ENCODE measurements at places on chromosomes 13 and 19.

DNA sequence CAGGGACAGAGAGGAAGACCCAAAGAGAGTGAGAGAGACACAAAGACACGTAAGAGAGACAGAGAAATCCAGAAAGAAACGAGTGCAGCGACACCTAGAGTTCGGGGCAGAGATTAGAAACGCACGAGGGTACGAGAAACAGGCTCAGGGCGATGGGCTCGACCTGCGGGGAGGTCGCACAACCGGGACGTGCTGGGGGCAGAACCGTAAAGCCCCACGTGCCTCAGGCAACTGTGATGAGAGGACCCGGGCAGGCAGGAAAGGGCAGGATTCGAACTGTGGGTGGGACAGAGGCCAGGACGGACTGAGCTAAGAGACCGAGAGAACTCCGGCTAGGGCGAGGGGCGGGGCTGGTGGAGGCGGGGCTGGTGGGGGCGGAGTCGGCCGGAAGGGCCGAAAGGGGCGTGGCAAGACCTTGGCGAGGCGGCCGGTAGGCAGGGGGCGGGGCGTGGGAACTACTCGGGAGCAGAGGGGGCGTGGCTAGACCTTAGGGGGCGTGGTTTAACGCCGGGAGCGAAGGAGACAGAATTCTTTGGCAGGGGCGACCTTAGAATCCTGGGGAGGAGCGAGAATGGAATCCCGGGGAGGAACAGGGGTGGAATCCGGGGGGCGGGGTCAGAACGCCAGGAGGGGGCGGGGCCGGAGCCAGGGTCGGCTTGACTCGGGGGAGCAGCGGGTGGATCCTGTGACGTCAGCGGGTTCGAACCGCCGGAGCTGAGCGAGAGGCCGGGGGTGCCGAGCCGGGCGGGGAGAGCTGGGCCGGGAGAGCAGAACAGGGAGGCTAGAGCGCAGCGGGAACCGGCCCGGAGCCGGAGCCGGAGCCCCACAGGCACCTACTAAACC is at the start of gene NECTIN2:
TSS of gene NECTIN2 (plus strand) at position 686 of the 843 bp plus-strand sequence. CDS start 229 bp downstream, outside the sequence.
- DNase-seq, result peak; percentile 83

DNA sequence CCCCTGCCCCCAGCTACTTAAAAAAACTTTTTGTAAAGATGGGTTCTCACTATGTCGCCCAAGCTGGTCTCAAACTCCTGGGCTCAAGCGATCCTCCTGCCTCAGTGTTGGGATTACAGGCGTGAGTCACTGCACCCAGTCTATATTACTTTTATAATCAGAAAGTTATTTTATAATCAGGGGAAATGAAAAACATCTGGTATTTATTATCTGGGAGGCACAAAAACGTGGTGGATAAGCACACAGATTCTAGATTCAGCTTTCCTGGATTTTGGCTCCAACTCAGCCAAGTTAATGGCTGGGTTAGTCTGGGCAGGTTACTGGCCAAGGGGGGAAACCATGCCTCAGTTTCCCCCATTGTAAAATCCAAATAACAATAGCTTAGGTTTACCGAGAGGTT is 24.7 kb downstream of the KEAP1 start:
- DNase-seq, result no peak

DNA sequence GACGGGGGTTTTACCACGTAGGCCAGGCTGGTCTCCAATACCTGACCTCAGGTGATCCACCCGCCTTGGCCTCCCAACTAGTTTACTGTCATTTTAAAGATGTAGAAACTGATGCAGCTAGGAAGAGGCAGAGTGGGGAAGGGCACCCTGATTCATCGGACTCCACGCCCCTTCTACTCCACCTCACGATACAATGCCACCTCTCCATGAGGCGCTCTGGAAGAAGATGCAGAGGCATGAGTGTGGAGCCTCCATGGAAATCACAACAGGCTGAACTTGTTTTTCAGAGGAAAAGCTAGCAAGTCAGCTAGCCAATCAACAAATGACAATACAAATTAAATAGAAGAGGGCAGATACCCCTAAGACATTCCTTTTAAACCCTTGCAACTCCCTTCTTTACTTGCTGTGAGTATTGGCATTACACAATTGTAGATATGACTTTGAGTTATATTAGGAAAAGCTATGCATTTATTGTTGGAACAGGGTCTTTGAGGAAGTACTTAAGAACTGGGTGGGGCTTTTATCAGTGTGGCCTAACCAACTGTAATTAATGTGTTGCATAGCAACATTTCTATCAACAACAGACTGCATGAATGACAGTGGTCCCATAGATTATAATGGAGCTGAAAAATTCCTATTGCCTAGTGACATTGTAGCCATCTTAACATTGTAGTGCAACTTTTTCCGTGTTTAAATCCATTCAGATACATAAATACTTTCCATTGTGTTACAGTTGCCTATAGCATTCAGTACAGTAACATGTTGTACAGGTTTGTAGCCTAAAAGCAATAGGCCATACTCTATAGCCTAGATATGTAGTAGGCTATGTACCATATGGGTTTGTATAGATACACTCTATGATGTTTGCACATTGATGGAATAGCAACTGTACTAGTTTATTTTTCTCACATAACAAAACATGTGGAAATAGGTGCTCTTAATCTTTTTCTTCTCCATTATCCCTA is 17.6 kb downstream of the WDFY2 start:
- no peak for DNase-seq

- DNase-seq, result no peak
These were observed 33.1 kb downstream of the ITM2B start for GRCh38 chr13:48266150-48266549.

DNA sequence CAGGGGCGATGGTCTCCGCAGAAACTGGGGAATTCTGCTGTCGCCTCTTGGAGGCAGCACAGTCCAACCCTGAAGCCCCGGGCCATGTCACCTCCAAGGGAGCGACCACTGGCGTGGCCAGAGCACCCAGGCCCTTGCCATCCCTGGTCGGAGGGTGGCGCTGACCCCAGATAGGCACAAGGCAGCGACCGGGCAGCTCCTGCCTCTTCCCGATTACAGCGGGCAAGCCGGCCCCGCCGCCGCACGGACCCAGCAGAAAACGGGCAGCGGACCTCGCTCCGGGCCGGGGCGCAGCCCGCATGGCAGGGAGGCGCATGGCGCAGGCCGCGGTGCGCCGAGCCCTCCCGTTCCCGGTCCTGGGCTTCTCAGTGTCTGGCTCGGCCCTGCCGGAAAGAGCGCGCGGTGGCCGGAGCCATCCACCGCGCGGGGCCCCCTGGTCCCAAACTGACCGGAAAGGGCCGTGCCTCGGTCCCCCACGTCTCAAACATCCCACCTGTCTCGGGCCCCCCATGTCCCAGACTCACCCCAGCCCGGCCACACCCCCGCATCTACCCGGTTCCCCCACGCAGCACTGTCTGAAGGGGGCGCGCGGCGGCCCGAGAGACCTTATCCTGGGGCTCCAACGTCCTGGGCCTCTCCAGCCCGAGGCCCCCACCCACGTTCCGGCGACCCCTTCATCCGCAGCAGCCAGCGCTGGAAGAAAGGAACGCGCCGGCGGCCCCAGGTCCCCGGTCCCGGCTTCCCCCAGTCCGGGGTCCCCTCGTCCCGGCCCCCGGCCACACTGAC is 727 bp downstream of the CERS1 start:
- DNase-seq, result no peak

DNA sequence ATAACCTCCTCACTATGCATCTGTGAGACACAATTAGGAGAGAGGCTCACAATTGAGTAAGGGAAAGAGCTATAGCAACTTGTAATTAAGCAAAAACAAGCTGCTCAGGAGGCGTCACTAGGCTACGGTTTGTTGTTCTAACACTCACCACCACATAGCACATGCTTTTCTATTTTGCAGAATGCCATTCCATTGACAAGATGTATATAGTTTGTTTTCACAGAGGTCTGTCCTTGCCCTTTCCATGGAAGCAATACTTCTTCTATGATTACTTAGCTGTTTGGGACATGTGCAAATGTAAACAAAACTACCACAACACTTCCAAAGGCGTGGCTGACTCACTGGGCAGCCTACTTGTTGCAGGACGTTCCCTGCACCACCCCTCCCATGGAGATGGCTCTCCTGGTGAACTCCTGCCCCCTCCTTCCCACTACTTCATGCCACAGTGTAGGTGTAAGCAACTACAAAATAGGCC is 33.9 kb upstream of the FAM216B start:
- DNase-seq, result no peak

GRCh38 chr13:43804461-43805070 is 17.8 kb upstream of the ENOX1 start:
- no peak for DNase-seq

DNA sequence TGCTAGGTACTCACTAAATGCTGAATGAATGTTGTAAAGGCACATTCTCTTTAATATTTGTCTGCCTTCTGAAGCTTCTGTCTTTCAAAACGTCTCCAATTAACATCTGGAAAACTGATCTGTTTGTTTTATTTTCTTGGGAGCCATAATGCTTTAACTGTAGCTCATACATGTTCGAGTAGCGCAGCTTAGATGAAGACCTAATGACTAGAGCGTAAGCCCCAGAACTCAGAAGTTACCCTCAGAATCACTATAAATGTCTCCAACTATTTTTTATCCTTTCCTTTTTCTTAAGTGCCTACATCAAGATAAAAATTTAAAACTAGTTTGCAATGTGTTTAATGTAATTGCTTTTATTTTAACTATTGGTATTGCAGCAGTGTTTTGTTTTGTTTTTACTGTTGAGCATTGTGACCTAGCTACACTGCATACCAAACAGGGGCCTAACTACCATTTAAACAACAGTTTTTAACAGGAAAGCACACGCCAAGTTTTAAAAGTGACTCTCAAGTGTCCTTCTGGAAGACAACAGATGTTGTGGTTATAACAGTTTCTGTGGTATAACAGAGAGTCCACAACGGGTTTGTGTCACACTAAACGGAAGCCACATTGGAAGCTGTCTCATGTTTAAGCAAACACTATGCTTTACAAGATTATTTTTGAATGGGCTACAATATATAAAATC is 42.0 kb downstream of the MRPL57 start:
- no peak for DNase-seq

GRCh38 chr19:5455367-5456129 is at the start of gene ZNRF4:
Gene ZNRF4 (plus strand): TSS chr19:5455417. CDS start chr19:5455492, 75 bp downstream.
- no peak for DNase-seq

DNA sequence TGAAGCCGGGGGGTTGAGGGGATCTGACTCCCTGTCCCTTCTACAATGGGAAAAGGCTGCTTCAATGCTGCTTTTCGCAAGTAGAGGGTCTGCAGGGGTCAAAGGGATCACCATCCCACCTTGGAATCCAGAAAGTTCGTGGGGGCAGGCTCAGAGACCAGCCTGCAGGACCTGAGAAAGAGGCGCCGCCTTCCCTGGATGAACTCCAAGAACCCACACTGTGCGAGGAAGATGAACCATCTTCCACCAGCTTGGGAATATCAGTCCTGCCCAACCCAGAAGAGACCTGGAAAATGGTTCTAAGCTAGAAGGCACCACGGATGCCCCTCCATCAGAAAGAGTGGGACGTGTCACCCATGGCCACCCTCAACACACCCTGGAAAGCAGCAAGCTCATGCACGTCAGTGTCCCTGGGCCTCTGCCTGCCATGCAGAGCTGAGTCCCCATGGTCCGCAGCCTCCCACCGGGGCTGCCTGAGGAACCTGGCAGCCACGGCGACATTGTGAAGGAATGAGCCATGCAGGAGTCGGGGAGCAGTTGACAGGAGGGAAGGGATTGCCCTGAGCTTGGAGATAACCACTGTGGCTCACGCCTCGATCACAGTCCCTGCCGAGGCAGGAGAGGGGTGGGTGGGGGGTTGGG is 14.6 kb downstream of the RAB3D start:
- DNase-seq, result no peak

DNA sequence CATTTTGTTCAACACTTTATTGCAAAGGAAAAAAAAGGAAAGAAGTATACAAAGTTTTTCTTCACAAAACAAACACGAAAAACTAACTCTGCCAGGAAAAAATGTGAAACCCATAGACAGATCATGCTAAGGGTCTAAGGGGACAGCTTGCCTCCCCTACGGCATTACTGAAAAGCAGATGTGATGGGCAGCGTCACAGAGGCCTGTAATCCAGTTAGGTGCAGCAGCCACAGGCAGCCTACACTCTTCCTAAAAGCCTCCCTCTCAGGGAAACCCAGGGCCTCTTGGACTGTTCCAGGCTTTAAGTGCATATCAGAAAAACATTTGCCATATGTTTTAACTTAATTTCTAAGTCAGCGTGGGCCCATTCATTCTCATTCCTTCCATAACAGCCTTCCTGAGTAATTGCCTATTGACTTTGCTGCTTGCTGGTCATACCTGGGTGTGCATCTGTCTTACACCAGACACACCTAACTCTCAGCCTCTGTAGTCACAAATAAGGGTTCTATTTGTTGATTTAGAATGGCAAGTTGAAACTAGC is 135.7 kb upstream of the SERP2 start:
- no peak for DNase-seq

DNA sequence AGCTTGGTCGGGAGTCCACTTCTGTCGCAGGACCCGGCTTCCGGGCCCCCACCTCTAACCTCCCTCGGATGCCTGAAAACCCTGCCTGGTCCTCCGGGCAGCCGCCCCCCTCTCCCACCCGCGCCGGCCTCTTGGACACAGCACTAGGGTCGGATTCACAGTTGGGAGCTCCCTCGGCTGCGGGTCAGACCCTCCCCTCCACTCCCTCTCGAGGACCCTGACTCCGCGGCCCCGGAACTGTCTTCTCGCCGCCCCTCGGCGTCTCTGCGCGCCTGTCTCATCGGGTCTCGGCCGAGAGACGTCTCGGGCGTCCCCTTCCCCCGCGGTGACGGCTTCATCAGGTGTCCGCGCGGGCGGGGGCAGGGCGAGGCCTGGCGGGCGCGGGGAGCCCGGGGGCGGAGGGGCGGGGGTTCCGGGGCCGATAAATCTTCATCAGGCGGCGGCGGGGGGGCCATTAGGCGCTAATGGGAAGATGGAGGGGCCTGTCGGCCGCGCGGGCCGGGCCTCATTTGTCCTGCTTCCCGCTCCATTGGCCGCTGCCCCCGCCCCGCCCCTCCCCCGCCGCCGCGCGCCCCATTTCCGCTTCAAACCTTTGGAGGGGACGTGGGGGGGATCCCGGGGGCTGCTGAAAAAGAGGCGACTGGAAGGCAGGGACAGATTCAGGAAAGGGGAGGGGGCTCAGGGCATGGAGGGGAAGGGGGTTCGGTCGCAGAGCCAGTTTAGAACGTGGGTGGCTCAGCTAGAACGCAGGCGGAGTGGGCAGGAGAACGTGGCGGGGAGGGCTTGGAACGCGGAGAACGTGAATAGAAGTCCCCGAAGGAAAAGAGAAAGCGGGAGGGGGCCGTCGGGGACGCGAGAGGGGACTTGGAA is 11.8 kb upstream of the ERFL start:
- DNase-seq, result peak; percentile 32

DNA sequence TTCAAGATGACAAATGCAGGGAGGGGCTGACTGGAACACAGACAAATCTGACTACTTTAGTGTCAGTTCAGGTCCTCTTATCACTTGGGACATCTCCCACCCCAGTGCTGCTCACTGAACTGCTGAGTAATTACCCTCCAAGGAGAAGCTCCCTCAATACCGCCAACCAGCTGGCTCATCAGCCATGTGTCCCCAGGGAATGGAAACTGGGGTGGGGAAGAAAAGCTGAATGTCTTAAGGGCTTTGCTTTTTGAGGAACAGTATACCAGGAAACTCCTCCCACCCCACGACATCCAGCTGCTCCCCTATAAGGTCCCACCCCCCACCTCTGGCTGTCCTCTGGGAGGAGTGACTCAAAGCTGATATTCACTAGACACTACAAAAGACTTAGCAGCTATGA is 2.0 kb downstream of the ZNF823 start:
- DNase-seq, result no peak

All from stimulated activated naive CD4-positive, alpha-beta T cell treated with Interleukin-2 at 50 U/mL for 16 hours (primary cell).